Stimulated activated naive CD4-positive, alpha-beta T cell treated with Interleukin-2 at 50 U/mL for 16 hours (primary cell): ENCODE measurements at places on chromosomes 4 and X.

DNA sequence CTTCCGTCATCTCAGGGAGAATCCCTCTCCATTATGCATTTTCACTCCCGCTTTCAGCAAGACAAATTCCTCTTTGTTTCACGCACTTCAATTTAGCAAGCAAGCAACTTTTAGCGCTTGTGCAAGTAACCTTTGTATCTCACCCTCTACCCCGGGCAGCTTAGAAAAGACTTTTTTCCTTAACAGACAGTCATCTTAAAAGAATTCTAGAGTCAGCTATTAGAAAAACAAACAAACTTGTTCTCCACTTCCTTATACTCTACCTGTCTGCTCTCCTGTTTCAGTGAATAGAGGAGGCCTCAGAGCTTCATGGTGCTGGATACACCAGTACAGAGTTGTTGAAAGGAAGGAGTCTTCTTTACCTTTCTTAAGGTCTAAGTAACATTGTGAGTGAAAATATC, 12.1 kb downstream of the TIGD2 start:
- DNase-seq, result no peak

DNA sequence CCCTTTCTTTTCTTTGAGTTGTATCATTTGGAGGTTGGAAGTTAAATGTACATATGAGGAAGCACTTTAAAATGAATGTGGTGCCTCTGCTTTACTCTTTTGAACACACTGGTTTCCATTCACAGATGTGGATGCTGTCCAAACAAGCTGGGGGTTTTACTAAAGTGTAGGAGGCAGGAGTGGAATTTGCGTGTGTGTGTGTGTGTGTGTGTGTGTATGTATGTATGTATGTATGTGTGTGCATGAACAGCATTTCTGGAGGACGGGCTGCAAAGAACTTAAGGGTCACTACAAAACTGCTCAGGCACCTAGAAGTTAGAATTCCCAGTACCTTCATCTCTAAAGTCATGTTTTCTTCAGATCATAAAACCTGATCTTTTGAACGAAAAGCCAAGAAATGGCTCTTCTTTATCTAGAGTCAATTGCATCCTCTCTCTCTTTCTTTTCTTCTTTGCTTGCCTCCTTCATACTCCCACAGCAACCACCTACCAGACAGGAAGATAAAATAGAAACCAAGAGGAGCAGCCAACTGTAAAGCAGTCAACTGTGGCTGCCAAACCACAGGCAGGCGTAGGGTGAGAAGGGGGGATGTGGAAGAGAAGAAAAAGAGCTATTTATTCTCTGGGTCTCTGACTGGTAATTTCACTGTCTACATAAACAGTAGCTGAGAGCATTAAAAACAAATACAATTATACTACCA, 177.0 kb upstream of the RASGEF1B start:
- DNase-seq, result no peak

- no peak for DNase-seq
Observed at GRCh38 chr4:7798178-7798995, 141.3 kb downstream of the AFAP1 start.

DNA sequence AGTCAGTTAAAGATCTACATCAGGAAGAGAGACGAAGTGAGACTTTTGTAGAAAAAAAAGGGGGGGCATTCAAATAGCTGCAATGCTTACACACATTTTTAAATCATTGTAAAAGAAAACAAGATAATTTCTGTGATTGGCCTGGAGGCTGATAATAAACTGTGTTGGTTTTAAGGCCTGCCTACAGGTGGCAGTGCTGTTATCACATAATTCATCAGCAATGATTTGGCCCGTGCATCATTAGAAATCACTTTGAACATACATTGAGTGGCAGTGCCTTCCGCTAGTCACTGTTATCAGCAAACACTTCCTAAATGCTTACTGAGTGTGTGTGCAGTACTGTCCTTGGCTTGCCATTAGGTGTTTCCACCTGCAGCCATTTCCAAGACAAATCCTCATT, 831.9 kb downstream of the TRIML1 start:
- no peak for DNase-seq

DNA sequence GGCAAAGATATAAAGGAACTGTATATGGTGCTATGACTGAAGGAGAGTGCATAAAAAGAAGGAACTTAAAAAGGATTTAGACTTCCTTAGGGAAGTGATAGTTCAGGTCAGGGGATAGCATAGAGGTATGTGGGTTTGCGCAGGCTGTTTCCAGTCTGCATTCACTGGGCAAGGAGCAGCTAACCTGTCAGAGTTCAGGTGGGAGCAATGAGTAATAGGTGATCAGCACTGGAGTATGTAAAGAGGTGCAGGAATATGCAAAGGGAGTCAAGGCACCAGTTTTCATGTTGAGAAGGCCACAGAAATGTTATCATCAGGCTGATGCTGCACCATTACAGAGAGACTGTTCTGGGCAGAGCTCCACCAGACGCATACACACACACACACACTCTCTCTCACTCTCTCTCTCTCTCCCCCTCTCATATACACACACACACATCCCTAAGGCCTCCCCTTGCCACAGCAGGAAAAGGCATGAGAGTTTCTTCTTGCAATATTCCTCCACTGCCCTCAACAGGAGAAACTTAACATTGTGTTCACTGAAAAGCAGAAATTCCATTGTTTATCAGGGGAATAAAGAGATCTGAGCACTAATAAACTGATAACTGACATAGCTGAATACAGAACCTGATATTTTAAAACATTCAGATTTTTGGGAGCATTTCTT, 256.4 kb upstream of the GRID2 start:
- no peak for DNase-seq

- no peak for DNase-seq
Observed at GRCh38 chr4:105657117-105657765, 51.2 kb downstream of the INTS12 start.

- no peak for DNase-seq
Observed at GRCh38 chrX:104668550-104668949, 102.6 kb downstream of the IL1RAPL2 start.

DNA sequence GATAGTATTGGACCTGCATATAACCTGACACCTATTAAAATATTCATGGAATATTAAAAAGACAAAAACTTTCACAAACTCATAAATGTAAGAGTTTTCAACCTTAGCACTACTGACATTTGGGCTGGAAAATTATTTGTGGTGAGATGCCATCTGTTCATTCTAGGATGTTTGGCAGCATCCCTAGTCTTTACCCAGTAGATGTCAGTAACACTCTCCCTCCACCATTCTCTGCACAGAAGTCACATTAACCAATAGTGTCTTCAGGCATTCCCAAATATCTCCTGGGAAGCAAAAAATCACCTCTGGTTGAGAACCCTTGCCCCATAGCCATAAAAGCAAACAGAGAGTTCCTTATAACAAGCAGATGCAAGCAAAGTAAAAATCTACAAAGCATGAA, 41.4 kb upstream of the NDST4 start:
- no peak for DNase-seq

GRCh38 chr4:173301518-173302201, 32.5 kb downstream of the HMGB2 start:
- DNase-seq, result no peak

- no peak for DNase-seq
Observed at GRCh38 chr4:76644831-76645485, 209.9 kb downstream of the SHROOM3 start.

DNA sequence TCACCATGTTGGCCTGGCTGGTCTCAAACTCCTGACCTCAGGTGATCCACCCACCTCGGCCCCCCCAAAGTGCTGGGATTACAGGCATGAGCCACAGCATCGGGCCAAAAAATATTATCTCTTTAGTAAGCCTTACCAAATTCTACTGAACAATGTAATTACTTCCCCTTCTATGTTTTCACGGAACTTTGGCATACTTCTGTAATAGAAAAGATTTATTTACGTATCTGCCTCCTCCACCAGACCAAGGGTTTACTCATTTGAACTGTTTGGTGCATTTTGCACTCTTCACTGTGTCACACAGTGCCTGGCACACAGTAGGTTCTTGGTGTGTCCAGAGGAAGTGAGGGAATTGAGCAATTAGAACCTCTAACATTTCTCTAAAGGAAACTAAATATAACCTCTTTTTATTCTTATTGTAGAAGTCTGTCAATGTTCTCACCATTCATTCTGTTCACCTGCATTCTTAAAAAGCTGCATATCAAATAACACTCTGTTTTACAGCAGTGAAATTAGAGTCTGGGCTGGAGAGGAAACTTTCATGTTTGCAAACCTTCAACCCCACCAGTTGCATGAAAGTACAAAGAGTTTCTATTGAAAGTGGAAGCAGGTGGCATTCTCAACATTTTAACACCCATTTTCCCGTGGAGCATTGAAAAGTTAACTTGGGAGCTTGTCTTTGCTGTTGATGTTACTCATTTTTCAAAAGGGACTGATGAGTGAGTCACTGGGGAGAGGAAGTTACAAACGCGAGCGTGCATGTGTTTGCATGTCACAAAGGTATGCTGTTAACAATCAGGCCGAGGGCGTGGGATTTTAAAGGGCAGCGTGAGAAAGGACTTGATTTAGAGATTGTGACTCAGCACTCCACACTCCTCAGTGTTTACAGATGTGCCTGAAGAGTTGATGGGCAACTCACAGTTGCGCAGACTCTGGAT, 314.1 kb downstream of the STK32B start:
- DNase-seq, result no peak

GRCh38 chrX:133594156-133594555, 178.9 kb upstream of the GPC4 start:
- no peak for DNase-seq

DNA sequence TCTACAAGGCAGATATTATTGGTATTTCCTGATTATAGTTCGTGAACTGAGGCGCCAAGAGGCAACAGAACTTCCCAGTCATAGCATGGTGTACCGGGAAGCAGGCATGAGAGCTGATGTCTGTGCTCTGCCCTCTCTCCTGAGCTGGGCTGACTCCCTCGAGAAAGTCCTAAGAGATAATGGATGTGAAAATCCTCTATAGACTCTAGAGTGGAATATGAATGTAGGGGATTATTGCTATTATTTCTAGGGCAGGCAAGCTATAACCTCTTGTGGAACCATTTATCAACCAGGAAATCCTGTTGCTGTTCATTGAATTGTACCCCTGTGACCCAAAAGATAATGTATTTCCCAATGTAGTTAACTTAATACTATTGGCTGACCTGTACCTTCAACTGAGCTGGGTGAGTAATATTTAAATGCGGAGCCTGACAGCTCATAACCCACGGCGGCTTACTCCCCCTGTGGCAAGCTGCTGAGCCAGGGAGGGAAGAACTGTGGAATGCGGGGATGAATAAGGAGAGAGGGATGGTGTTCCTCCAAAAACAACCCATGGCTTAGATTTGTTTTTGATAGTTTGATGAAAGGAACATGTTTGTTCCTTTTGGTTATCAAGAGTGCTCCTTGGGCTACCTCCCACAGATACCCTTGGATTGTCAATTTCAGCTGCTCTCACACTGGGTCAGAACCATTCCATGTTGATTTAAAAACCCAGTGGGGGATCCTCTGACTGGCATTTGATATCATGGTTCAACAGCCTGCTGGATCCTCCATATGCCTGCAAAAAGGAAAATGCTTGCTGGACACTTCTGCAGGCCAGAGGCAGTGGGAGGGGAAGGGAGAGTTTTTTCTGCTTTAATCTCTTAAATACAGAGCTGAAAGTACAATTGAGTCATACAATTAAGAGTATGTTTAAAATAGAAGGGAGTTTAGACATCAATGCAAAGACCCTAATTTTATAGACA, 339.0 kb upstream of the BOD1L1 start:
- DNase-seq, result no peak
